Right lobe of liver (tissue), 6 donors: ENCODE measurements at places on chromosomes 1 and 21. TPM values are rescaled to one million over a fixed set of nuclear protein-coding genes. Genes with fewer than 3 reads are reported as not detected.
A peak's percentile ranks its signal among the peaks of the same experiment; 100 is the strongest.

Gene NPHS2
- not detected for total RNA-seq

Gene SH3BGR
- total RNA-seq = 3.1 TPM

Gene TNNT2
- total RNA-seq = 0.24 TPM

Gene AK4
- 108 TPM for total RNA-seq

Gene KMO
- 43.0 TPM for total RNA-seq

GRCh38 chr1:229479660-229480399 is 28.3 kb downstream of the NUP133 start:
- H3K27ac ChIP-seq = no peak overlapping the region
- peaks cover 7% of the 10 kb centered on the region for H3K36me3 ChIP-seq
- H3K4me3 ChIP-seq = no peak overlapping the region
- no peak for DNase-seq

GRCh38 chr1:158037866-158038359 is 44.5 kb downstream of the KIRREL1 start:
- H3K4me3 ChIP-seq = no peak overlapping the region
- no peaks in the 10 kb centered on the region for H3K4me1 ChIP-seq
- H3K27ac ChIP-seq = no peak overlapping the region
- H3K27me3 ChIP-seq = no peaks in the 10 kb centered on the region

DNA sequence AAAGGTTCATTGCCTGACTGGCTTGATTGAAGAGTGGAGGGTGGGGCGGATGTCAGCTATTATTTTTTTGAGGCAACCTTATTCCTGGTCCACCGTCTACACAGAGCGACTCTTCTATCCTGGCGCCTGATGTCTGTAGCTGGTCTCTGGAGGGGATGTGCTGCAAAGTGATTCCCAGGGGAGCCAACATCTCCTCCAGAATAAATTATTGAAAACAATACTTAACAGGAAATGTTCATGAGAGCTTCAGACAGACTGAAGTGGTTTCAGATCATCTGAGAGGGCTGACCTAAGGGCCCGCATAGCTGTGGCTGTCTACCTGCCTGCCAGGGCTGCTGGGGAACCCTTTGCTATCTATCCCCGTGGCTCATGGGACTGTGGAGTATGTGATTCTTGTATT is 66.7 kb downstream of the TEX35 start:
- no peak overlapping the region for H3K4me3 ChIP-seq
- no peak for DNase-seq
- no peaks in the 10 kb centered on the region for H3K27me3 ChIP-seq
- no peak overlapping the region for H3K27ac ChIP-seq

- no peak overlapping the region for H3K4me3 ChIP-seq
- H3K27me3 ChIP-seq = no peaks in the 10 kb centered on the region
- no peaks in the 10 kb centered on the region for H3K4me1 ChIP-seq
- DNase-seq = no peak
- no peak overlapping the region for H3K27ac ChIP-seq
Observed at GRCh38 chr1:14968251-14968851, 185.2 kb upstream of the TMEM51 start.

DNA sequence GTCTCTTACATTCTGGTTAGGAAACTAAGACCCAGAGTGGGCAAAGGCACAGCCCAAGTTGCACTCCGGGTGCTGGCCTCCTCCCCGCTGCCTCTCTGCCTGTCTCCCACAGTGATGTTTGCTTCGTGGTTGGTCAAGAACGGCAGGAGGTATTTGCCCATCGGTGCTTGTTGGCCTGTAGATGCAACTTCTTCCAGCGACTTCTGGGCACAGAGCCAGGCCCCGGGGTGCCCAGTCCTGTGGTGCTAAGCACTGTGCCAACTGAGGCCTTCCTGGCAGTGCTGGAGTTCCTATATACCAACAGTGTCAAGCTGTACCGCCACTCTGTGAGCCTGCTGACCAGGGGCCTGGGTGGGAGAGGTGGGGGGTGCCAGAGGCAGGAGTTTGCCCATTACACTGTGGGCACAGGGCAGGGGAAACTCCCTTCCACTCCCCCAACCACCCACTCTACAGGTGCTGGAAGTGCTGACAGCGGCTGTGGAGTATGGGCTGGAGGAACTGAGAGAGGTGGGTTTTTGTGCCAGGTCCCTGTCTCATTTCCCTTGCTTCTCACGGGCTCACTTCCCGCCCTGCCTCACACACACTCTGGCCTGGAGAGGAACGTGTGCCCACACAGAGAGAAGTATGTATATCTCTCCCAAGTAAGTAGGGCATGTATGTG is 1.9 kb downstream of the BTBD19 start:
- no peak overlapping the region for H3K4me3 ChIP-seq
- peak overlapping the region; percentile 99 for H3K27ac ChIP-seq
- H3K27me3 ChIP-seq = no peaks in the 10 kb centered on the region

DNA sequence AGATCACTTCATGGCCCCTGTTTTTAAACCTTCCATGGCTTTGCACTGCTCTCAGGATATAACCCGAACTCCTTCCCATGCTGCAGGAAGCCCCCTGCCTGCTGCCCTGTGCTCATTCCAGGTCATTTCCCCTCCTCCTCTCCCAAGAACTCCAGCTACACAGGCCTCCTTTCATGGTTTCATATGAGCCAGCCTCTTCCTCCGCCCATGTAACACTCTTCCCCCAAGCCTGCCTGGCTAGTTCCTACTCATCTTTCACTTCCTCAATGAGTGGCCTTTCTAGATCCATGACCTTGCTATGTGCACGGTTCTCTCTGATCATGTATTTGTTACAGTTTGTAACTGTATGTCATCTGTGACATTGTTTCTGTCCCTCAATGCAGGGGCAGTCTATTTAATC is 3.1 kb upstream of the NCF2 start:
- no peak overlapping the region for H3K27ac ChIP-seq
- no peaks in the 10 kb centered on the region for H3K27me3 ChIP-seq
- H3K4me3 ChIP-seq = no peak overlapping the region

DNA sequence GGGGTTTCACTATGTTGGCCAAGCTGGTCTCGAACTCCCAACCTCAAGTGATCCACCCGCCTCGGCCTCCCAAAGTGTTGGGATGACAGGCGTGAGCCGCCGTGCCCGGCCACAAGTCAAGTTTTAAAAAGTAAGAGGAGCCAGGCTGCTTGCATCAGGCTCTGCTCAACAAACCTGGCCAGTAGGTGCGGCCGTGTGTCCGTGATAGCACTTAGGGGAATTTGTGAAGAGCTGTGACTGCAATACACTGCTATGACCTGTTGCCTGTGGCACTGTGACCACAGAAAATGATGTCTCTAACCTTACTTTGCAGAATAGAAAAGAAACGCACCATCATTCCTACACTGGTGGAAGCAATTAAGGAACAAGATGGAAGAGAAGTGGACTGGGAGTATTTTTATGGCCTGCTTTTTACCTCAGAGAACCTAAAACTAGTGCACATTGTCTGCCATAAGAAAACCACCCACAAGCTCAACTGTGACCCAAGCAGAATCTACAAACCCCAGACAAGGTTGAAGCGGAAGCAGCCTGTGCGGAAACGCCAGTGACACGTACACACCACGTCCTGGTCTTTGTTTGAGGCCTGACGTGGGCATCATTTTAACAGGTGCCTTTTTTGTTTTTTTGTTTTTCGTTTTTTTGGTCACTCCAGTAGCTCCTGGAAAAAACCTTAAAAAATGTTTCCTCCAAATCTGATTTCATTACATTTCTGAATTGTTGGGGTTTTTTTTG is 16.7 kb downstream of the C1orf174 start:
- H3K27me3 ChIP-seq = no peaks in the 10 kb centered on the region
- H3K4me3 ChIP-seq = no peak overlapping the region
- H3K4me1 ChIP-seq = no peaks in the 10 kb centered on the region
- no peak overlapping the region for H3K27ac ChIP-seq
- peak; percentile 18 for DNase-seq
- H3K36me3 ChIP-seq = no peaks in the 10 kb centered on the region

DNA sequence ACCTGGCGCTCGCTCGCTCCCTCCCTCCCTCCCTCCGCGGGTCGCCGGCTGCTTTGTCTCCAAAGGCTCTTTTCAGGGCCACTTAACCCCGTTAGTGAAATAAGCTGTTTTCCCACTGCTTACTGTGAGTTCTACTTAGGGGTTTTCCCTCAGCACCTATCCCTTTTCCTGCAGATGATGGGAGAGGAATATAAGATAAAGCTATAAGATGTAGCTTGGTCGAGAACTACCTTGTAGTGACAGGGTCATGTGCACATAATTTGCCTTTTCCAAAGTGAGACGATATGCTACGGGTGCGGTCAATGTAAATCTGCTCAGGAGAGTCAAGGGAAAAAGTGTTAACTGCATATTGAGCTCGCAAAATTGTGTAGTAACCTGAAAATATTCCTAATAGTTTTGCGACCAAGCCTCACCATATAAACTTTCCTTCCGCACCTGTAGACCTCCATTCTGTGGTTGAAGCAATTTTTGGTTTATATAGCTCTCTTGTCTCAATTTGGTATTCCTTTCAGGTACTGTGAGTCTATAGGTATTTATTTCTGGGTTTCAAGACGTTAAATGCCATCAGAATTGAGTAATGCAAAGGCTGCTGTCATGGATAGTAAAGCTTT is 55.8 kb upstream of the BOLA1 start:
- no peaks in the 10 kb centered on the region for H3K27me3 ChIP-seq
- DNase-seq = no peak
- no peaks in the 10 kb centered on the region for H3K36me3 ChIP-seq
- peak overlapping the region; percentile 65 for H3K4me3 ChIP-seq

GRCh38 chr1:183687546-183688304 is 34.6 kb upstream of the APOBEC4 start:
- no peaks in the 10 kb centered on the region for H3K27me3 ChIP-seq
- DNase-seq = no peak
- H3K27ac ChIP-seq = no peak overlapping the region
- no peaks in the 10 kb centered on the region for H3K4me1 ChIP-seq
- H3K36me3 ChIP-seq = no peaks in the 10 kb centered on the region
- no peak overlapping the region for H3K4me3 ChIP-seq

DNA sequence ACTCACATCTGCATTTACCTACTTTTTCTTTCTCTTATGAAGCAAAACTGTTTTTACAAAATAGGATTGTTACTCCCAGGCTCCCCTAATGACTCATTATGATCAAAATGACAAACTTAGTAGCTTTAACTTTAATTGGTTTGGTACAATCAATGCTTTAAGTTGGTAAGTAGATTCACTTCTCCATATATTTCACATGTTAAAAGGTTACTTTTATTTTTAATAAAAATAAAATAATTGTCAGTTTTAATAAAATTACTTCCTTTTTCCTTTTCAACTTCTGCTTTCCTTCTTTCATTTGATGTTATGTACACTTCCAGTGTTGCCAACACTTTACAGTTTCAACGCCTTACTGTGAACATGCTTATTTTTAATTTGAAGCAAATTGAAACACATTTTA is 477.6 kb downstream of the SETD4 start:
- no peak overlapping the region for H3K27ac ChIP-seq
- no peaks in the 10 kb centered on the region for H3K27me3 ChIP-seq
- no peak for DNase-seq
- no peak overlapping the region for H3K4me3 ChIP-seq
- H3K4me1 ChIP-seq = no peaks in the 10 kb centered on the region

- no peaks in the 10 kb centered on the region for H3K27me3 ChIP-seq
- peaks cover 4% of the 10 kb centered on the region for H3K36me3 ChIP-seq
- no peak overlapping the region for H3K27ac ChIP-seq
Observed at GRCh38 chr1:165903672-165904071, 76.3 kb downstream of the UCK2 start.

DNA sequence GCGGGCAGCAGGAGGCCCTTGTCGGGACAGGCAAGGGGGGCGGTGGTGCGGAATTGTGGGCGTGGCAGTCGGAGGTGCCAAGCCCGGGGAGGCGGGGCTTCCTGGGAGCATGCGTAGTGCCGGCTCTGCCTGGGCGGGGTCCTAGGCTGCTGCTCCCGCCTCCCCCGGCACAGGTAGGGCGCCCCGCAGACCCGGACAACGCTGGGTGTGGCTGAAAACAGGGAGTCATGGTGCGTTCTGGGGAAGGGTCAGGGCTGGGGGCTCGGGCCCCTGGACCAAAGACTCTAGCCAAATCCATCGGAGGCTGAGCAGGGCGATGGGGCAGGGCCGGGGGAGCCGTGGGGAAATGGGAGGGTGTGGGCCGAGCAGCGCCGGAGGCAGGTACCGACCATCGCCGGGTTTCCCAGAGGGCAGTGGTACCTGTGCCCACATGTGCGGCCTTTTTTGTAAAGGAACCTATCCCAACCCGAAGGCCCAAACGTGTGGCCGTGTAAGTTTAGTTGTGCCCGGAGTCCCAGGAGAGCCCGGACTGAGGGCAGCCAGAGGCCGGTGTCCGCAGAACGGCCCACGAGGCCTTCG is 231.9 kb downstream of the SDCCAG8 start:
- no peaks in the 10 kb centered on the region for H3K36me3 ChIP-seq
- no peak for DNase-seq
- no peaks in the 10 kb centered on the region for H3K27me3 ChIP-seq
- no peak overlapping the region for H3K27ac ChIP-seq
- no peaks in the 10 kb centered on the region for H3K4me1 ChIP-seq
- H3K4me3 ChIP-seq = no peak overlapping the region

DNA sequence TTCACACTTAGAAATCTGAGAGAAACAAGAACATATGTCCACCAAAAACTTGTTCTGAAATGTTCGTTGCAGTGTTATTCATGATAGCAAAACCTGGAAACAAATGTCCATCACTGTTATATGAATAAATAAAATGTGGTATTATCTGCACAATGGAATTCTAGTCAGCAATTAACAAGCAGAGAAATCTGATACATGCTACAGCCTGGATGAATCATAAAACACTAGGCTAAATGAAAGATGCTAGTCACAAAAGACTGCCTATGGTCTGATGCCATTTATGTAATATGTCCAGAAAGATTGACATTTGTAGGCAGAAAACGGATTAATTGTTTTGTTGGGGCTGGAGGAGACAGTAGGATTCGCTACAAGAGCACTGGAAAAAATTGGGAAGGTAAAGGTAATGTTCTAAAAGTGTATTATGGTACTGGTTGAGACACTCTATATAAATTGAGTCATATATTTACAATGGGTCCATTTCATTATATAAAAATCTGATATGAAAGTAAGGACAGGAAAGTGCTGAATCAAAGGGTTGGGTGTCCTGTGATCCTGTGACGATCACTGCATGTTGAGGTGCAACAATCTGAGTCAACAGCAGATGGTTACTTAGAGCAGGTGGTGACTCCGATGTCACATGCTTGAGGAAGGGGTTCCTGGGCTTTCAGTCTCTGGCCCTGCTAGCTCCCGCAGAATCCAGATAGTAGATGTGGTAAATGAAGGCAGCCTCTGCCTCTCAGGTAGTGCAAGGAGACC is 102.1 kb upstream of the NBPF4 start:
- no peak overlapping the region for H3K4me3 ChIP-seq
- DNase-seq = no peak
- H3K4me1 ChIP-seq = no peaks in the 10 kb centered on the region
